ELF-1 (cell line): ENCODE measurements at places on chromosomes 5 and 9.
A peak's percentile ranks its signal among the peaks of the same experiment; 100 is the strongest.

GRCh38 chr5:94432499-94432898 is 185.9 kb downstream of the KIAA0825 start:
- no peak for DNase-seq

DNA sequence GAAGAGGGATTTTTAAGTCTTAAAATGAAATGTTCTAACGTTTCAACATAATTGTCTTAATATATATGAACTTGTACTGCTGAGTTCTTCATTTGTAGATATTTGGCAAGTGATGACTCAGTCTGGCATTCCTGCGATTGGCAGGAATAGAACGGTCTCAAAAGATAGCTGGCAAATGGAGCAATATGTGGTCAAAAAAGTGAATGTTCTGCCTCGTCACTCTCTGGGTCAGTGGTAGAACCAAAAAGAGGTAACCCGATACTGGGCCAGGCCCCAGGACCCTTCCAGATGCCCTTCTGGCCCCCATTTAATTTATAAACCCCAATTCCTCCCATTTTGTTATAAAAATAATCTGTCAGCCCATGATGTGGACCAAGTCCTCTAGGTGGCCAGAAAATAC is 39.2 kb downstream of the ZNF366 start:
- no peak for DNase-seq

DNA sequence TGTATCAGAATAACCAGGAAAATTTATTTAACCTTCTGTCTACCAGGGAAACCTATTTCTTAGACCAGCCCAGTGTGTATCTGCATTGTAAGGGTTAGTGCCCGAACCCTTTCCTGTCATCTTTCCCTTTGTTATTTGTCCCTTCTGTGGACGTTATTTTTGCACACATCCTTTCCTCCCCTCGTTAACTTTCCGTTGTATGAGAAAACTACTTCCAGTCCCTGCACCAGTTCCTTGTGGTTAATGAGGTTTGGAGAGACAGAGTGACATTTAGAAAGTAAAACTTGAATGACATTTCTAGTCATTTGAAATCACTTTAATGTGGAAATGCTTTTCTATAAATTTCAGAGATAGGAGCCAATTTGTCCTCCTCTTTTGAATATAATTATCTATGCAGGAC is 4.3 kb upstream of the IFNB1 start:
- no peak for DNase-seq

DNA sequence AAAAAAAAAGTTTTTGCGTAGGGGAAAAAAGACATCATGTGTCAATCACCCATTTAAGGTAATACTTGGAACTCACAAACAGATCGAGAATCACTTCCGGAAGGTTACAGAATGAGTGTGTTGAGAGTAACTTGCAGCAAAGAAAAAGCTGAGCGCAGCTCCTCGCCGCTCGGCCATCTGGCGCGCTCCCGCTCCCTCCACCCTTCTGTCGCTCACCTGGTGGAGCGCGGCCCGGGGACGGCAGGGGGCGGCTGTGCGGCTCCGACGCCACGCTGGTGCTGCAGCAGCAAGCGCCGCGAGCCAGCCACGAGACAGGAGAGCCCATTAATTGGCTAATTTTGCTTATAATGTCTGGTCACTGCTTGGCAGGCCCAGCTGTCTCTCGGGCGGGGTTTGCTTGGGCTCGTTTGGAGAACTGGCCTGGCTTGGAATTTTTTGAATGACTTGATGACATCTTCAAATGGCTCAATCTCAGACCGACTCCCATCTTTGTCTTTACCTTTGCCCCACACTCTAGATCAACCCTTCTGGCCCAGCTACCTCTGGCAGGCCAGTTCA is 601.8 kb downstream of the CCDC171 start:
- peak; percentile 88 for DNase-seq

- no peak for DNase-seq
Observed at GRCh38 chr9:117809751-117810150, 105.5 kb downstream of the TLR4 start.

DNA sequence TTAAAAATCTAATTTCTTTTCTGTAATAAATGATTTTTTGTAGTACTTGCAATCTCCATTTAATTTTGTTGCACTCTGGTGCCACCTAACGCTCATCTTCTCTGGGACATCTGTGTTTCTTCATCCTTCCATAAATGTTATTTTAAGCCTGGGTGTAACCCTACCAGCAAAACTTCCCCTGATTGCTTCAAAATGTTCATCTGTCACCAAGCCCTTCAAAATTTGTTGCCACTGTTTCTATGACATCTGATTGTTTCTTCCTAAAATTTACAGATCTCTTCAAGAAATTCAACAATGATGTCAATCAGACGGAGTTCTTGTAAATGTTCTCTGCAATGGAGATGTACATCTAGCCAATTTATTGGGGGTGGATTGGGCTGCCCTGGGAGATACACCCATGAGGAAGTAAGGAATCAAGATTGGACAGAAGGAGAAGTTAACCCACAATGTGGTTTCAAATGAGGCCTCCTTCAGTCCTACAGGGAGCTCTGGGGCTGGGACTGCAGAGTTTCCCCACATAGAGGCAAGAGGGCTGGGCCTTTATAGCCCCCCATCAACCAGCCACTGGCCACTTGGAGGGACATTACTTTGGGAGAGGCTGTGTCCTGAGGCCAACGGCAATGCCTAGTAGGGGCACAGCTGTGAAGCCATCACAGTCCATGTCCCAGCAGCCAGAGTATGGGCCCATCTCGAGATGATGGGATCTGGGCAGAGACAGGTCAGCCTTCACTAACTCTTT is 23.3 kb downstream of the MCTP1 start:
- no peak for DNase-seq

DNA sequence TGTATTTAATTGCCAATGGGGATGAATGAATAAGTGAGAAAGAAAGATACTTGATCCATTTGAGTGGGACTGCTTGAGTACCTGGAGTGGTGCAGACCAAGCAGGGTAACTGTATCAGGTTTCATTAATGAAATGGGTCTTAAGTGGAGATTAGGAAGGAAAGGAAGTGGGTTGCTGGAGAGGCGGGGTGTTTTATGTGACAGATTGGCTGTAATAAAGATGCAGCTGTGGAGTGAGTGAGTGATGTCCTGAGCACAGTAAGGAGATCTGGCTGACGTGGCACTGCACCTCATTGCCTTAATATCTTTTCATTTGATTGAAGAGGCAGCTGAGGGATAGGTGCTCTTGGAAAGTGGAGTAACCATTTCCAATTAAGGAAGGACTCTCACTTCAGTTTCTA is 161.0 kb upstream of the CCDC152 start:
- no peak for DNase-seq

DNA sequence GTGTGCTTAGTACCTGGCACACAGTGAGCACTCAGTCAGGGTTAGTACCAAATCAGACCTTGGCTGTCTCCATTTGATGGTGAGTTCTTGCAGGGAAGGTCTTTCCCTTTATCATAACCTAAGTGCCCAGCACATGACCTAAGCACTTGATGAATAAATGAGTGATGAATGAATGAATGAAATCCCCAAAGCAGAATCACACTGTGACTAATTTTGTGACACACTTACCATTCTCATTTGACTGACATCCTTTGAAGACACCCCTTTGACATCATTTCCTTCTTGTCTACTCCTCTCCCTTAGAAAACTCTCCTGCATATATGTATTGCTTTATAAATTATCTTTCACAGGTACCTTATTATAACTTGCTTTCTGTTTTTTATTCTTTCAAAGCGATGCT is 130.2 kb upstream of the ELL2 start:
- no peak for DNase-seq

DNA sequence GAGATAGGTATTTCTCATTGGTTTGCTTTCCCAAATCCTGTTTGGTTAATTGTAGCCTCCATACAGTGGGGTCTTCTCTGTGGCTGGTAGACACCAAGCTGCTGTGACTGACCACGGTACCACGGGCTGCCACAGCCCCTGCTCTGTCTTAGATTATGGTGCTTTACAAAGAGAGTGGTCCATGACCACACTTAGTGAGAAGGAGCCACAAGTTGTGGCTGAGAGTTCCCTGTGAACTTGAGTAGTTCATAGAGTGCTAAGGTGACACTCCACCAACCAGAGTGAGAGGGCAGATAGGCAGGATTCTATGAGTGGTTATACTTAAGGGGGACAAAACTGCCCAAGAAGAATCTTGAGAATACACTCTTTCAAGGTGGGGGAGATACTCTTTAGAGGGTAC is 25.8 kb upstream of the ZBTB34 start:
- no peak for DNase-seq

GRCh38 chr9:98575379-98576346 is 133.1 kb downstream of the GABBR2 start:
- peak; percentile 18 for DNase-seq

DNA sequence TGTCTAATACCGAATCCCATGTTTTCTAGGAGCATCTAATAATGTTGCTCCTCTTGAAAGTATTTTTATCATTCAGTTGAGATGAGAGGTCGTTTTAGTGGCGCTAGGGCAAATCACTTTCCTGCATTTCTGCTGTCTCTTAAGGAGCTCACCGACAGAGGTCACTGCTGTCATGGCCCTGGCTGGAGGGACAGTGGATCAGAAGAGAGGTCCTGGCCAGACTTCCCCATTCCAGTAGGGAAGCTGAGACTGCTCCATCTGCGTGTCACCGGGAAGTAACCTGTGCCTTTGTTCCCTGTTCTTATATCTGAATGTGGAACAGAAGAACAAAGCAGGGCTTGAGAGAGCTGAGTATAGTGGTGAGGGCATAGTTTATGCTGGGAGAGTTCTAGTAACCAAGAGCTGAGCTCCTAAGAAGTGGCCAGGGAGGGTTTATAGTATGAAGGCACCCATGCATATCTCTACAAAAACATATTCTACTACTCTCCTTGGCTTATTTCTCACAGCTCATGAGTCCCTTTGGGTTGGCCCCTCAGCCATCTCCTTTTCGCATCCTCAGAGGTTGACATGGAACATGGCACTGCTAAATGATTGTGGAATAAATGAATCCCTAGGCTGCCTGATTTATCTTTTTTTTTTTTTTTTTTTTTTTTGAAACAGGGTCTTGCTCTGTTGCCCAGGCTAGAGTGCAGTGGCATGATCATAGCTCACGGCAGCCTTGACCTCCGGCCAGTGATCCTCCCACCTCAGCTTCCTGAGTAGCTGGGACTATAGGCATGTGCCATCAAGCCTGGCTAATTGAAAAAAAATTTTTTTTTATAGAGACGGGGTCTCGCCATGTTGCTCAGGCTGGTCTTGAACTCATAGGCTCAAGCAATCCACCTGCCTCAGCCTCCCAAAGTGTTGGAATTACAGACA is 27.2 kb downstream of the ATP6V0E1 start:
- DNase-seq, result peak; percentile 55

GRCh38 chr9:14749741-14750211 is 27.2 kb upstream of the CER1 start:
- no peak for DNase-seq

GRCh38 chr9:100216178-100216787 is 117.2 kb downstream of the INVS start:
- peak; percentile 82 for DNase-seq

- DNase-seq, result no peak
Observed at GRCh38 chr5:125180231-125180829, 433.9 kb upstream of the ZNF608 start.

GRCh38 chr5:151408591-151409230 is 38.7 kb upstream of the SLC36A1 start:
- no peak for DNase-seq

GRCh38 chr9:110142868-110143481 is 65.0 kb downstream of the C9orf152 start:
- DNase-seq, result no peak

GRCh38 chr5:157290981-157291711 is 25.2 kb downstream of the CYFIP2 start:
- no peak for DNase-seq

DNA sequence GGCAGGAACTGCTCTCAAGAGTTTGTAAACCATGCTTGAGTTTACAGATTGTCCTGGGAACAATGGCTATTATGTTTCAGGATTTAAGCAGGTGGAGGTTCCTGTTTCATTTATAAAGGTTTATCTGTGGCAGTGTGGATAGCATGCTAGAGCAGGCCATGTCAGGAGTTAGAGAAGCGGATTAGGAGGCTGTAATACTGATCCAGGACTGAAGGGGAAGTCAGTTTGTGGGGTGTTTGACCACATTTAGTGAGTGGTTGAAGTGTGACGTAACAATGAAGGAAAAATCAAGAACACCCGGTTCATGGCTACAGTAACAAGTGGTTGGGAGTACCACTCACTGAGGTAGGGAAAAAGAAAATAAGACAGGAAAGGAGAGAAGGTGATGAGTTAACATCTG is 299.0 kb downstream of the TLR4 start:
- no peak for DNase-seq

- no peak for DNase-seq
Observed at GRCh38 chr9:115398996-115399395, 281.0 kb upstream of the TNC start.

GRCh38 chr5:79702606-79703380 is 13.2 kb downstream of the CMYA5 start:
- DNase-seq, result peak; percentile 17

DNA sequence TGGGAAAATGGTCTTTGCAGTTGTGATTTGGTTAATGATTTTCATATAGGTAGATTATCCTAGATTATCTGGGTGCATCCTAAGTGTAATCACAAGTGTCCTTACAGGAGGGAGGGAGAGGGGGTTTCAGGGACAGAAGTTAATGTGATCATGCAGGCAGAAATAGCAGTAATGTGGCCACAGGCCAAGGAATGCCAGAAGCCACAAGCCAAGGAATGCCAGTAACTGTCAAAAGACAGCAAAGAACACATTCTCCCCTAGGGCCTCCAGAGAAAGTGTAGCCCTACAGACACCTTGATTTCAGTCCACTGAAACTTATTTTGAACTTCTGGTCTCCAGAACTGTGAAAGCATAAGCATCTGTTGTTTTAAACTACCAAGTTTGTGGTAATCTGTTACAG is 2074.5 kb downstream of the MAT2B start:
- DNase-seq, result peak; percentile 13

DNA sequence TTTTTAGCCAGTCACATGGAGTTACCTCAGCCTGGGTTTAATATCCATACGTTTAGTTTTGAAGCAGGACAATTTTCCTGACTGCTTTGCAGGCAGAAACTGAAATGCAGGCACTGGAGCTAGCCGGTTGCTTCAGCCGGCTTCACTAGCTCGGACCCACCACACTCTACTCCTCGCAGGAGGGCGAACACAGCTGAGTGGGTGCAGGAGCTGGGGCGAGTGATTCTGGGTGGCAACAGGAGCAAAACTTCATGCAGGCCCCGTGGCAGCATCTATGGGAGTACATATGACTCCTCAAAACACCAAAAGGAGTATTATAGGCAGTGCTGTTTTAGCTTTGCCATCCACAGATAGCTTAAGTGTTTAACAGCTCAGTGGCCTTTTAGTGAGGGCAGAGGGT is 1211.8 kb upstream of the NUDT12 start:
- DNase-seq, result no peak

GRCh38 chr5:116766470-116766947 is 191.9 kb upstream of the SEMA6A start:
- DNase-seq, result peak; percentile 57

GRCh38 chr9:77016526-77017504 is 2.6 kb upstream of the FOXB2 start:
- peak; percentile 46 for DNase-seq

DNA sequence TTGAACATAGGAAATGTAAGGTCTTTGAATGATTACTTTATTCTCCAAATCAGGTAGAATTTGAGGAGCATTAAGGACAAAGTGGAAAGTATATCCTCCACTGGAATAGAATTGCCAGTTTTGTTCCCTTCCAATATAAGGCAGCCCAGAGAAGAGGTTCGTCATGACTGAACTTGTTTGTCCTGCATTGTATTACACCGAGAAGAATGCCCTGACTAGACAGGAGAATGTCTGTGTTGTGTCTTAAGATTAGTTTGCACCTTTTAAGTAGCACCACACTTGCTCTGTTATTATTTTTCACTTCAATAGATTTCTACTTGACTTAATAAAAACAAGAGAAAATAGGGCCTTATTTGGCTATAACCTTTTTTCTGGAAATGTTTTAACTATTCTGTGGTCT is 586.2 kb upstream of the PTGER4 start:
- no peak for DNase-seq

GRCh38 chr9:75914883-75915452 is 24.5 kb downstream of the PCSK5 start:
- no peak for DNase-seq
